ENCODE measurements at places on chromosomes 6 and 20.

GRCh38 chr6:138727182-138727581, 46.4 kb upstream of the CCDC28A start:
- no peak for DNase-seq

DNA sequence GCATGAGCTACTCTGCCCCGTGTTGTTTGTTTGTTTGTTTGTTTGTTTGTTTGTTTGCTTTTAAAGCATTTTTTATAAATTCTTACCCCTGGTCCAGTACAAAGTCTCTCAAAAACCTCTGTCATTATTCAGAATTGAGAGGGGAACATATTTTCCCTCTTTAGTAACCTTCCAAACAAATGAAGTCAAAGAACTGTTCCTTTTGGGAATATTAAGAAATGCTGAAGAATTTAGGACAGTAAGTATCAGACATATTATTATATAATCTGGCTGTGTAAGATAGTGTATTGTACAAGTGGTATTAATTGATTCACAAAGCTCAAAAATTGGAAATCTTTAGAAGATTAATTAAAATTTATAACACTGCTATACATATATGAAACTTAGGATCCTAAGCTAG, 54.7 kb downstream of the BMP5 start:
- no peak for DNase-seq

- DNase-seq, result no peak
These were observed 81.4 kb downstream of the PDE10A start for GRCh38 chr6:165581678-165582077.

- no peak for DNase-seq
These were observed 209.1 kb upstream of the CDYL start for GRCh38 chr6:4567141-4567540.

GRCh38 chr20:63406011-63406410, 44.9 kb upstream of the CHRNA4 start:
- DNase-seq, result no peak

DNA sequence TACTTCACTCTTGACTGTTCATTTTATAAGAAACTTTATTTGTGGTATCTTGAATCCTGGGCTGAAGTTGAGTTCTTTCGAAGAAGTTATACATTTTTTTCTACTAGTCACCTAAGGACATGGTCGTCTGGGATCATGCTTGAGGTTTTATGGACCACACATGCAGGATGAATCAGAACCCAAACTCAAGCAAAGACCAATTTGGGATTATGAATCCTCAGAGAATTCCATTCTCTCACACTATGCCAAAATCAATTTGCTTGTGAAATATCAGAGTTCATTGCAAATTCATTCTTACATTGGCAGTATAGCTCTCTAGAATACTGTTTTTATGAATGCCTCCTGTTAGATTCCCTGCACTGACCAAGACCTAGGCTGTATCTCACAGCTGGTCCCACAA, 114.3 kb upstream of the HDAC2 start:
- DNase-seq, result no peak

GRCh38 chr6:85047818-85048217, 283.4 kb upstream of the TBX18 start:
- DNase-seq, result no peak

DNA sequence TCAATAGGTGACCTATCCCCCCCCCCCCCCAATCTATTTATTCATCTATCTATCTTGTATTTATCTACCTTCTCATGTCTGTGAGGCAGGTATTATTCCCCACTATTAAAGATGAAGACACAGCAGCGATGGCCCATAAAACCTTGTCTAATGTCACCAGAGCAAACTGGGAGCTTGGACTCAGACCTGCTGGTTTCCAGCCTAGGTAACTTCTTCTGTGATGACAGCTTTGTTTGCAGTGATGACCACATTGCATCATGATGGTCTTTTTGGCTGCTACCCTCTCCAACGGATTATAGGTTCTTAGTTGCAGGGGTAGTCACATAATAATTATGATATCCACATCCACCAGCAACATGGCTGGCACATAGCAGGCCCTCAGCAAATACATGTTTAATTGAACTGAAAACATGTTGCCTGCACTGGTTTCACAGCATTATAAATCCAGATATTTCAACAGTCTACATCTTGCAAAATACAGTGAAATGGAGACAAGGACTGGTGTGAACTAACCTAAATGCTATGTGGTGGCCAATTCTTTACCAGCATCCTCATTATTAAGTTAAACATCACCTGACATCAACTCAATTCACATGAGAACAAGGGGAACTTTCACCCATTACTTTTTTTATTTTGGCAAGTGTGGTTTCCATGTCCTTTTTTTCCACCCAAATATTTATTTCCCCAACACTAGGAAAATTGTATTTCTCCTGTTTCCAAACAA, 712.5 kb upstream of the NRSN1 start:
- no peak for DNase-seq

DNA sequence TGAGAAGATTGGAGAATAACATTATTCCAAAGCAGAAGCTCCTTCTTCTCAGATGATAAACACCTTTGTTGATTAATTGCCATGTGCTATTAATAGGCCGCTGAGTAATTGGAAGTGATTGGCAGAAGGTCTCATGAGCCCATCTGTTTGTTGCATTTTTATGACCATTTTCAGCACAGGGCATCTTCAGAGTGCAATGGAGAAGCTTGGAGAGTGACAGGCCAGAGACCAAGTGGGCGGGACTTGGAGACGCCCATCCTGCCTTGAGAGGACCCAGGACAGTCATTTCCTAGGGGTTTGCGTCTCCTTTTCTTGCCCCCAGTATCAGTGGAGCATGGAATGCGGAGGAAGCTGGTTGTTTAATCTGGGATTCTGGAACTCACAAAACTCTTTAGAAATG, 89.5 kb downstream of the CDH4 start:
- no peak for DNase-seq

DNA sequence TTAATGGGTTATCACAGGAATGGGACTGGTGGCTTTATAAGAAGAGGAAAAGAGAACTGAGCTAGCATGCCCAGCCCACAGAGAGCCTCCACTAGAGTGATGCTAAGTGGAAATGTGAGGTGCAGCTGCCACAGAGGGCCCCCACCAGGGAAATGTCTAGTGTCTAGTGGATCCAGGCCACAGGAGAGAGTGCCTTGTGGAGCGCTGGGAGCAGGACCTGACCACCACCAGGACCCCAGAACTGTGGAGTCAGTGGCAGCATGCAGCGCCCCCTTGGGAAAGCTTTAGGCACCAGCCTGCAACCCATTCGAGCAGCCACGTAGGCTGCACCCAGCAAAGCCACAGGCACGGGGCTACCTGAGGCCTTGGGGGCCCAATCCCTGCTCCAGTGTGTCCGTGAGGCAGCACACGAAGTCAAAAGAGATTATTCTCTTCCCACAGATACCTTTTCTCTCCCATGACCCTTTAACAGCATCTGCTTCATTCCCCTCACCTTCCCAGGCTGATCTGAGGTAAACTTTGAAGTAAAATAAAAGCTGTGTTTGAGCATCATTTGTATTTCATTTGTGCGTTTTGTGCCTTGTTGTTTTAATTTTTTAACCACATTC, 4.4 kb downstream of the HLA-E start:
- no peak for DNase-seq

- DNase-seq, result no peak
These were observed 254.8 kb downstream of the FOXC1 start for GRCh38 chr6:1864496-1864895.

DNA sequence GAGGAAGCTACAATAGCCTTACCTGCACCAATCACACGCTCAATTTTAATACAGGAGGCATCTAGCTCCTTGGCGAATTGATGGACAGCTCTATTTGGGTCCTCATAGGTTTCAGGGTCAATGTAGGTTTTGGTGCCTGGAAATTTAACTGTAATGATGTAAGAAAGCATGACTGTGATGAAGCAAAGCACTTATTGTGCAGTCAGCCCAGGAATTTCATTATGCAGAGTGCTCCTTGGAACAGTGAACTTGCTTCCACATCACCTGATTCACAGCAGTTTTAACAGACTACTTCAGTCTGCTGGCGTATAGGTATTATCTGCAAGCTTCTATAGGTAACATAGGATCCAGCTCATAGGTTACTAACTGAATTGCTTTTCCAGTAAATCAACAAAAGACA, 160.0 kb downstream of the EPHA7 start:
- DNase-seq, result no peak

- no peak for DNase-seq
These were observed 4.6 kb upstream of the ENPP1 start for GRCh38 chr6:131803007-131803769.

GRCh38 chr6:4698901-4699659, 77.1 kb upstream of the CDYL start:
- no peak for DNase-seq

GRCh38 chr6:120164531-120164930, 815.0 kb upstream of the MAN1A1 start:
- DNase-seq, result no peak

GRCh38 chr6:143546599-143546998, 35.1 kb upstream of the FUCA2 start:
- DNase-seq, result no peak

- no peak for DNase-seq
These were observed 114.8 kb downstream of the PHF3 start for GRCh38 chr6:63750400-63750799.

- no peak for DNase-seq
These were observed 50.3 kb downstream of the ANKRD6 start for GRCh38 chr6:89483111-89483720.

DNA sequence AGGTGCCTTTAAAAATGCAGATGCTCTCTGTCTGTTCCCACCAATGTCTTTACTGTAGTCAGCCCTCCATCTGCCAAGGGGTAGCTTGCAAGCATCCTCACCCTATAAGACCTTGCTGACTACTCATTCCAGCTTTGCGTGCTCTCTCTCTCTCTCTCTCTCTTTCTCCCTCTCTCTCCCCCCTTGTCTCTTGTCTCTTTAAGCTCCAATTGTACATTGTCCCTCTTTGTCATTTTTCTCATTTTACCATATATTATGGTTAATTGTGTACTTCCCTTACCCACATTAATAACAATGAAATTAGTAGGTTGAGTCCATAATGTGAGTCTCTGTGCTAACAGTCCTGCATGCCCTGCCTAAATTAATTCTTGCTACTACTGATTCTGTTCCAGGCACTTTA, 350.2 kb upstream of the CDH4 start:
- no peak for DNase-seq

DNA sequence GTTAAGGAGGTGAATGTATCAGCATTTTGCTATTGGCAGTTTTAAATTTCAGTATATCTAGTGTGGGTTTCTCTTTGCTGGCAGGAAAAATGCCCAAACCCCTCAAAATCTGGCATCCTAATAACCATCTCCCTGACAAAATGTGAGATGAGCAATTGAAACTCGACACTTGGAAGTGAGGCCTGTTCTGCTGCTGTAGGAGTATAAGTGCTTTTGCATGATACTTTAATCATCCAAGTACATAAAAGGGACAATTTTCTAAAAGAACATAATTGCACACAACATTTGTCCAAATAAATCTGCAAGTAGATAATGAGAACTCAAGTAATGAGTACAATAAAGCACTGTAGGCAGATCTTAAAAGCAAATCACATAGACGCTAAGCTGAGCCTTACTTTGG, 36.5 kb downstream of the LAMP5 start:
- DNase-seq, result no peak

DNA sequence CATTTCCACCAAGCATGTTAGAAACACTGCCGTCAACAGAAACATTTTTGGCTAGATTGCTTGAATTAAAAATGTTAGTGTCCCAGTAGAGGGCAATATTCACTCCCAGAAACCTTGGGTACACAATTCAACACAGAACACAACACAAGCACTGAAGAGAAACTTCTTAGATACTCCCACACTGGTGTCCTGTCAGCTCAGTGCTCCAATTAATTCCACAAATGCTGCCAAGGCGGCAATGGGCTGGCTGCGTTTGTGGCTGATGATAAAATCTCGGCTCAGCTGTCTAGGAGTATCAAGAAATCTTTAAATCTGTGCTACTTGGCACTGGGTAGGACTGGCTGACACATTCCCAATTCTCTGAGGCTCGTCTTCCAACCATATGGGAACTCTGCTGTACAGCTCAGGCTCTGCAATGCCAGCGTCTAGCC, 39.3 kb downstream of the BEND3 start:
- peak; percentile 87 for DNase-seq

DNA sequence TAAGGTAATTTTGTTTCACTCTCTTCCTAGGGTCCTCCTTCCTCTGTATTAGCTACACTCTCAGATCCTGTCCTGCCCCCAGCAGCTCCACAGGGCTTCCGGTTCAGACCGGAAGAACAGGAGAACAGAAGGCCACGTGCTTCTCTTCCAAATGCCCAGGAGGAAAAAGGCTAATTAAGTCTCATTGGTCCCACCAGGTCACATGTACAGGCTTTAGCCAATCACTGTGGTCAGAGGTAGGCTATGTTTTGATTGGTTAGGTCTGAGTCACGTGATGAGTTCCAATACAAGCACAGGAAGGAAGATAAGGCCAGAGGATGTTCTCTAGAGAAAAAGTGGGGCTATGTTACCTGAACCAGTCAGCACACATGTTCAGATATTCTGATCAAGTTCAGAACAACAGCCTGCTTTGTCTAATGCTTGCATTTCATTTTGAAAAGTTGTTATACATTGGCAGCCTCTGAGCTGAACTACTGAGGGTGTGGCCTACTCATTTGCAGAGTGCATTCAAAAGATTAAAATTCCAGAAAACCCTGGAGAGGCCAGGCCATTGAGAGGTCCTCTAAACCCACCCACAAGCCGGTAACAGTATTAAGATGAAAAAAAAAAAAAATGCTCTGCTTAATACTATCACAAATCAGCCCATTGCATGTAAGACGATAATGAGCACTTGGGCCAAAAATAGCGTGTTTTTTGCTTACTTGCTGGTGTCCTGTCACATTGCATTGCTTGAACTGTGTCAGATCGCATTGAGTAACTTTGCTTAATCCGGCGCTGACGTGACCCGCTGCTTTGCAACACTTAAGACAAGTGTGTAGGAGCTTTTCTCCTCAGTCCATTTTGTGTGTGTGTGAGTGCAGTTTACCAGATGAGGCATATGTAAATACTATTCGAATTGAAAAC, 170.3 kb downstream of the TSHZ2 start:
- no peak for DNase-seq

- DNase-seq, result no peak
These were observed 150.3 kb upstream of the PREP start for GRCh38 chr6:105553171-105553570.

DNA sequence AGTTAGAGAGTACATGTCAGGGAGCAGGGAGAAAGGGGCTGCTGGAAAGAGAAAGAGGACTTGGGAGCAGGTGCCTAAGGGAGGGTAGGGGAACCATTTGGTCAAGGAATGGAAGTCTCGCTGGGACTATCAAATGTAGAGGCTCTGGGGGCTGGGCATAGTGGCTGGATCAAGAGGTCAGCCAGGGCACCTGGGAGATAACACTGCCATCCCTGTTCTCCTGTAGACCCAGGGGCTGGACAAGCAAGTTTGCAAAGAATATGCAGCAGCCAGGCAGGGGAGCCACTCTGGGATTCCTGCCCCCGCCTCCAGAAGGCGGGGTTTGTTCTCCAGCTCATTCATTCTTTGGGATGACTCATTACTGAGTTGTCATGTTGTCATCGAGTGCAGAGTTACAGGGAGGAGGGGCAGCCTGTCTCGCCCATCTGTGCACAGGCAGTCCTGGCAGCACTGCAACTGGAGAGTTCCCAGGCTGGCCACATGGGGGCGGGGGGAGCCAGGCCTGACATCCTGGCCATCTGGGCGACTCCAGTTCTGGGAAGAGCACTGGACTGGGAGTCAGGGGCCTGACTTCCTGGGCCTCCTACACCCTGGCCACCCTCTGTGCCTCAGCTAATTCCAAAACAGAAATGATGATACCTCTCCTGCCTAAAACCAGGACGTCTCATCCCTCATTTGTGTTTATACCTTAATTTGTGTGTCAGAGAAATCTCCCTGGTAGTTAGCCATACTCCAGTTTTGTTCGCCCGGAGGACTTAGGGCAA, 28.2 kb upstream of the ZFAND3 start:
- peak; percentile 98 for DNase-seq

GRCh38 chr6:138406443-138406842, 2.4 kb downstream of the HEBP2 start:
- DNase-seq, result no peak

- no peak for DNase-seq
These were observed 72.7 kb upstream of the GATA5 start for GRCh38 chr20:62548471-62548870.
